ENCODE measurements at places on chromosomes 1 and 21. TPM values are rescaled to one million over a fixed set of nuclear protein-coding genes. Genes with fewer than 3 reads are reported as not detected.

Gene CEP170
- 25.0 TPM for total RNA-seq

Gene SH2D2A
- 5.0 TPM for total RNA-seq

Gene UBASH3A
- total RNA-seq = 0.18 TPM

Gene LHX8
- total RNA-seq = 1.2 TPM

Gene TTC13
- total RNA-seq = 9.4 TPM

Gene CYB561D1
- 5.0 TPM for total RNA-seq

Gene APOBEC4
- not detected for total RNA-seq

Gene OLFML2B
- 1.0 TPM for total RNA-seq

Gene SKI
- 25.8 TPM for total RNA-seq

Gene CYP4A22
- not detected for total RNA-seq

Gene SLC25A33
- total RNA-seq = 3.5 TPM

Gene OR2T33
- total RNA-seq = not detected

Gene NUP210L
- not detected for total RNA-seq

Gene BNIPL
- total RNA-seq = 0.07 TPM

Gene S100A12
- not detected for total RNA-seq

Gene ACKR1
- not detected for total RNA-seq

Gene ABCA4
- total RNA-seq = 0.04 TPM

Gene SLC16A4
- 33.4 TPM for total RNA-seq

Gene ADGRL2
- 8.7 TPM for total RNA-seq

Gene NBPF10
- 0.55 TPM for total RNA-seq

Gene TMEM269
- 0.08 TPM for total RNA-seq

Gene LEFTY1
- total RNA-seq = 0.50 TPM

Gene FCRLB
- 2.0 TPM for total RNA-seq

Data from A549 treated with ZK216348 at 1 μM for 4 hours (cell line).